ENCODE measurements at places on chromosomes 7 and 10.

- DNase-seq: peak; percentile 26
These were observed 12.6 kb downstream of the KLLN start for GRCh38 chr10:87850742-87851205.

- DNase-seq: no peak
These were observed 53.9 kb downstream of the MYL10 start for GRCh38 chr7:101575168-101575567.

DNA sequence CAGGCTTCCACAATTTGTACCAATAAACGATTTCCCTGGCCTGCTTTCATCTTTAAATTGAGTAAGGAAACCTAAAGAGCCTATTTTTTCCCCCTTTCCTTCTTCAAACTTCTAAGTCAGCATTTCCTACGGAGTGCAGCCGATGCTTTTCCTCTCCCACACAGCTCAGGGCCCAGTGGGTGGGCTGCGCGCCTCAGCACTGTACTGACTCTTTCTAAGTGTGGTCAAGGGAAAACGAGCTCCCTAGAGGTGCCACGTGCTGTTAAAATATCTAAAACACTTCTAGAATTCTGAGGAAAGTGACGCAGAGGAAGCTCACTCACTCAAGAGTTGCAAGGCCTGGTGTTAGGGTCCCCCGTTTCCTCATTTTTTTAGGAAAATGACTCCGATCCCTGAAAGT is 29.0 kb downstream of the STEAP1B start:
- no peak for DNase-seq

DNA sequence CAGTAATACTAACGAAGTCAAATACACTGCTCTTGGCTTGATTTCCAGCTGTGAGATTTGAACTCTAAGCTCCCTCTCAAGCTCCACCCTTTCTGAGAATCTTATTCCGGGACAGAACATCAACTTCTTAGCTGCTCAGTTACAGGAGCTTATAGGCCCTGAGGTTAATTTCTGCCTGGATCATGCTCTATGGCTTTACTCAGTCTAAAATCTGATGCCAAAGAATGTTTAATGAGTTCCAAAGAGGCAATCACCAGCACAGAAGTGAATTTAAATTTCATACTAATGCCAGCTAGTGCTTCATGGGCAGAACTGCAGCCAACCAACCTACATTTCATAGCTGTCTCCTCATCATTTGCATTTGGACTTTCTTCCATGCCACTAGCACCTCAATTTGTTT is 707.2 kb downstream of the MAGI2 start:
- no peak for DNase-seq

- no peak for DNase-seq
These were observed 99.1 kb upstream of the ABI1 start for GRCh38 chr10:26959841-26960240.

GRCh38 chr10:128709686-128710085 is 583.5 kb upstream of the MKI67 start:
- DNase-seq: no peak

DNA sequence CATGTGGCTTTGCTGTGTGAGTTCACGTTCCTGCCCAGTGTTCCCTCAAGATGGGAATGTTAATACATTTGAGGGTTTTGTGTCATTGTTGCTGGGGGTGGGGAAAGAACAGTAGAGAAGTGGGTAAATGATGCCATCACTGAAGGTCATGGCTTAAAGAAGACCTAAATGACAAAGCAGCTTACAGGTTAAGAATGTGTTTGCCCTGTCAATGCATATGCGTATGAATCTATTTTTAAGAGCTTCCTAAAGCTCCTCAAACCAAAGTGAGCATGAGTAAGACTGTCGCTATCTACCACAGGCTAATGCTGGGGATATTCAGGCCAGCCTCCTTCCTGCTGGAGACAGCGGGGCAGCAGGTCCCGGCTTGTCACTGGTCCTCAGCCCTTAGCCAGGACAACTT is 162.9 kb downstream of the CREB5 start:
- no peak for DNase-seq

DNA sequence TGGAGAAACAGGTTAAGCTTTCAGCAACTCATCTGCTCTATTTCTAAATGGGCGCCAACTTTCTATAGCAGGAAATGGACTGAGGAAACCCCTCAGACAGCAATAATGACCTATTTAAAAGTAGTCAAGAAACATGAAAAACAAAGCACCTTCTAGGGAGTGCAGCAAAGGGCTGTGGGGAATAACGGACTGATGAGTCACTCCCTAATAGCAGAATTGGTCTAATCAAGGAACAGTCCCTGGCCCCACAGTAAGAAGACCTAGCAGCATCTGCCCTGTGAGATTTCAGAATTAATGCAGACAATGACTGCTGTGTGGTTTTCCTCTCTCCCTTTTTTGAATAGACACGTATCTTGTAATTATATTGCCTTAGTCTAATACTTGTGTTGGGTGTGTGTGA is 602.9 kb downstream of the IPMK start:
- no peak for DNase-seq

DNA sequence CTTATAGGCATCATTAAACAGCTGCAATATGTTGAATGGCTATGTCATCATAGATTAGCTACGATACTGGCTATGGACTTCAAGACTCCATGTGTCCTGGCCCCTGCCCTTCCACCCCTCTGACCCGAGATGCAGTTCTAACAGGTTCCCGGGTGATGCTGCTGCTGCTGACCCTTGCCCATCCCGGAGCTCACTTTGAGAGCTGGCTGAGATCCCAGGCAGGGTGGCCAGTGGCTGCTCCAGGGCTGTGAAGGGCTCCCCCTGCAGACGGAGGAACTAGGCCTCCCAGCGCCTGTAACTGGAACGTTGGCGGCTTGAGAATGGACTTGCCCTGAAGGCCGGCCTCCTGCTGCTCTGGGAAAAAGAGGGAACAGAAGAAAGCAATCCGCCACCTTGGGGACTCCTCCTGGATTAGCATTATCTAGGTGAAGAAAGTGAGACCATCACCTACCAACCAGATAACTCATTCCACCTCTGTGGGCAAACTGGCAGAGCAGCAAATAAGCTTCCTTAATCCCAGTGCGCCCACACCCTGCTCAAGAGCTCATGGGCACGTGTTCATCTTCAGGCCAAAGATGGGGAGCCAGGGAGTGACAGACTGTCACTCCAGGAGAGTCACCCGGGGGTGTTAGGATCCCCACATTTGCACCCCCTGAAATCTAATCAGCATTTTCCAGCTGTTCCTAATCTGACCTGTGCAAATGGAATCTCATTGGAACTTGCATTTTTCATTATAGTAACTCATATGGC is 56.8 kb downstream of the PARP12 start:
- DNase-seq: no peak

DNA sequence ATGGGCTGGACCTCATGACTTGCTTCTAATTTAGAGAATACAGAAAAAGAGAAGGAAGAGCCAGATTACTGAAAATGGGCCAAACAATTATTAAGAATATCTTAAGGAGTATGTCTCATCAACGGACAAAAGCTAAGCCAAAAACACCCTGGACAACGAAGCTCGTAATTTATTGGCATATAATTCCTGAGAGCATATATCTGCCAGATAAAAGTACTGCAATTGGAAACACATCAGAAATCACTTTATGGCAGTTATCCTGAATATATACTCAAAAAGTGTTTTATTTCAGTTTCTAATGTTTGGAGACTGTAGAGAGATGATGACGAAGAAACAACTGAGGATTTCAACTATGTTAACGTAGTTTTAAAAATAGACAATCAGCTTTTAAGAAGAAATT is 211.8 kb downstream of the CSTF2T start:
- no peak for DNase-seq

GRCh38 chr7:37433166-37433565 is 15.5 kb downstream of the ELMO1 start:
- no peak for DNase-seq

DNA sequence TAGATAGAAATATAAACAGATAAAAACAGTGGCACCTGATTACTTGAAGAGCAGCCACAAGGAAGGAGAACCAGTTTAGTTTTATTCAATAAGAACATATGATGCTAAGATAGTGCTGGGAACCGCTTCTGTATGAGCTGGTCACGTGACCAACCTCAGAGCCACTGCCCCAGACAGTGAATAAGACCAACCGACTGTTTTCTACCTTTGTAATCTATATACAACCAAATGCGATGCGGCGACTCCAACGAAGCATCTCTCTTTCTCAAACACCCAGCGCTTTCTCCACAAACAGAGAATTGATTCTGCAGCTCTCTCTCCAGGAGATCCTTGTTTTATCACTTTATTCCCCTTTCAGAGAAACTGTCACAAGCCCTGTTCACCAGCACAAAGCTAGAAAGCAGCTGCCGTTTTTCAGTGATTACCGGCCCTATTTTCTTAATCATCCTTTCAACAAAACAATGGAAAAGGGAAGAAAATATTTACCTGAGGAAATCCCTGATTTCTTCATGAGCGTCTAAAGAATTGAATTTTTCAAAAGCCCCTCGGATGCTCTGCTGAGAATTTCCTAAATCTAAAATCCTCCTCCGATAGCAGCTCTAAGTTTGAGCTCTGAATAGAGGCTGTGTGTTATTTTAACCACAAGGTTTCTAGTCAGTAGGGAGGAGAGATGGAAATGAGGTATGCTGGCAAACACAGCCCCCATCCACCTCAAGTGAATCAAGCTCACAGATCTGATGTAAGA is 55.7 kb upstream of the JCAD start:
- DNase-seq: no peak

DNA sequence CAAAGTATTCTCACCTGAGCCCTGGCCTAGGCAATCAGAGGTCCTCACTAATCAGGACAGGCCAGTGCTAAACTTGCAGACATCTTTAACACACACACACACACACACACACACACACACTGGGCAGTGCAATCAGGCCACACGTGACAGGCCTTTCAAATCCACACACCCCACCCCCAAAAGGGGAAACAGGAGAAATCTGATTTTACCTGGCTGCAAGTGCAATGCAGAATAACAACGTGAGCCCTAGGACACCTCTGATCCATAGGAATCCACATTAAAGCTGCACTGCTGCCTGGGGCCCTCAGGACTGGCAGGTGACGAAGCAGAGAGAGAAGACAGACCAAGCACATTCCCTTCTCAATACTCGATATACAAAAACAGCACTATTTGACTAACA is 218.9 kb downstream of the FAM107B start:
- no peak for DNase-seq

GRCh38 chr7:73809467-73809951 is 21.3 kb upstream of the CLDN4 start:
- DNase-seq: no peak

DNA sequence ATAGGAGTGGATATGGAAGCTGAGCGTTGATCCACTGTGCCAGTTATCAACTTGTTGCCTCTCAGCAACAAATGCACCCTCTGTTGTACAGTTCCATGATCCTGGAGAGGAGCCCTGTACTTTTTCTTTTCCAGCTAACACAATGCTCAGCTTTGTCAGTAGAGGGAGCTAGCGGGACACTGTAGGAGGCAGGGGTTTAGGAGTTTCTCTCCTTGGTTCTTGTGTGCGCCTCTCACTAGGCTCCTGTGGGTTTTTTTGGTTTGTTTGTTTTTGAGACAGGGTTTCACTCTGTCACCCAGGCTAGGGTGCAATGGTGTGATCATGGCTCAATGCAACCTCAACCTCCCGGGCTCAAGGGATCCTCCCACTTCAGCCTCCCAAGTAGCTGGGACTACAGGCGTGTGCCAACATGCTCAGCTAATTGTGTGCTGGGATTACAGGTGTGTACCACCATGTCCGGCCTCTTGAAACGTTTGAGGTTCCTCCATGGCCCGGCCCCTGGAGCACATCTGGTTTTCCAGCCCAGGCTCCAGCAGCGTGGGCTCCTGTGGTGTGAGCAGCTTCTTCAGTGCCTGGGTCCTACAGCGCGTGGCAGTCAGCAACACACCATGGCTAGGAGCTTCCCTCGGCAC is 12.0 kb upstream of the MARVELD1 start:
- DNase-seq: no peak

DNA sequence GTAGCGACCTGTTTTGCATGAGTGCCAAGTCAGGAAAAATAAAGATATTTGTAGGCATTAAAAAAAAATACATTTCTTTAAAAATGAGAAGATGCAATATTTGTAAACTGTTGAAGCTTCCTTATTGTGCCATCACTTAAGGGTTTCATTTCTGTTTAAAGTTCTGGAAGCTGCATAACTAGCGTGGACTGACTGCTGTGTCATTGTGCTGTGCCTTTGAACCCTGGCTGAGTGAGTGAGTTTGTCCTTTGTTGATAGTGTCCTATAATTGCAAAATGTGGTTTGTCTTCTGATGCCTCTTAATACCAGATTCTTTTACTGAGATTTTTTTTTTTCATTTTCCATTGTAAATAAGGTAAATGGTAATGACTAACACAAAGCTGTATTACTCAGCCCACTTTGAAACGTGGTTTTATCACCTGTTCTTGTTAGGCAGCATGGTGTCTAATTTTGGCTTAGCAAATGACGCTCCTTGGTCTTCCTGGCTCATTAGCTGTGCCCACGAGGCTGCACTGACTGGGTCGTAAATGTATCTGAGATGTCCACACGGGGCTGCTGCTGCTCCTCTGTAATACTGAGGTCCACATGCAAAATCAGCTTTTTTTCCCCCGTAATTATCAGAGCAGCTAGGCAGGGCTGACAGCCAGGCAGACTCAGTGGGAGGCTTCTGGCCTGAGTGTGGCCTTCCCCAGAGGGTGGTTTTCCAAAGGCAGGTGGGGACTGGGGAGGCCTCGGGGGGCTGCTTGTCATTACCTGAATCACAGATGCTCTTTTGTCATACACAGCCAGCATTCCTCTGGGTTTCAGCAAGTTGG is 14.8 kb downstream of the ZSCAN25 start:
- no peak for DNase-seq

DNA sequence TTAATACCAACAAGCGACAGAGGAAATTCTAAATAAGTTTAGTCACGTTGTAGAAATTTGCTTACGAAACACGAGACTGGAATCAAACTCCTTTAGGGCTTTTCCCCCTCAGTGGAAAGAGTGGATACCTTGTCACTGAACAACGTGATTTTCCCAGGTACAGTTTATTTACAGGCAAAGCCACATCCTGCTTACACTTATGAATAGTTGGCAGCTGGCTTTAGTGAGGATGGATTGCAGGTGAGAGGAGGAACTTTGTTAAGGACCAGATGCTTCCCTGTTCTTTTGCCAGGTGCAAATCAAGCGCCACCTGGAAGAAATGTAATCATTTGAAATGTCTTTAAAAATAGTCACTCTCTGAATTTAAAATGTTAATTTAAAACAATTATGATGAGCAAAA is 282.4 kb downstream of the ADARB2 start:
- DNase-seq: no peak

- no peak for DNase-seq
These were observed 46.3 kb downstream of the HK1 start for GRCh38 chr10:69324583-69324982.

GRCh38 chr7:132877573-132877972 is 204.3 kb downstream of the CHCHD3 start:
- DNase-seq: no peak

GRCh38 chr7:142870566-142871259 is 14.8 kb downstream of the TRPV6 start:
- DNase-seq: no peak

GRCh38 chr10:96507044-96507443 is 6.7 kb downstream of the TLL2 start:
- no peak for DNase-seq

- DNase-seq: no peak
These were observed 879.5 kb downstream of the SORCS1 start for GRCh38 chr10:106284802-106285587.

Measured in stimulated activated CD8-positive, alpha-beta memory T cell treated with anti-CD3 and anti-CD28 coated beads, Interleukin-2, amount 100 ng/mL, for 1 hour (primary cell).